Central memory CD8-positive, alpha-beta T cell (primary cell): ENCODE measurements at places on chromosomes 6 and 20.
A peak's percentile ranks its signal among the peaks of the same experiment; 100 is the strongest.

- no peaks in the 10 kb centered on the region for H3K36me3 ChIP-seq
- H3K27me3 ChIP-seq: peaks cover 30% of the 10 kb centered on the region
- DNase-seq: no peak
- no peak overlapping the region for H3K27ac ChIP-seq
Measured at GRCh38 chr20:13856354-13856753, 71.5 kb downstream of the NDUFAF5 start.

- H3K4me3 ChIP-seq: no peak overlapping the region
- H3K36me3 ChIP-seq: no peaks in the 10 kb centered on the region
- H3K27ac ChIP-seq: no peak overlapping the region
- no peak for DNase-seq
Measured at GRCh38 chr20:21528870-21529269, 15.0 kb upstream of the NKX2-2 start.

DNA sequence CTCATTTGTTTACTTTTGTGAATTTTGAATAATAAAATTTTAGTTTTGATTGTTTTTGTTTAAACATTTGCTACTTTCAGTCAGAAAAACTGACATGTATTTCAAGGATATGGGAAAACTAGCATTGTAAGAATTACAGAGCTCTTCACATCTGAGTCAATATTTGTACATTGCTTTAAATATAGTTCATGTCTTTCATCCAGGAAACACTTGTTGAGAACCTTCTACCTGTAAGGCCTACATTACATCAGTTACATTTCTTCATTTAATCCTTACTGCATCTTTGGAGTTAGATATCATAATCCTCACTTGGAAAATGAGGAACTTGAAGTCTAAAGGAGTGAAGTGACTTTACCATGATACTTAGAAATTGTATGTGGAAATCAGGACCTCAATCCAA is 242.9 kb downstream of the KCNQ5 start:
- peaks cover 7% of the 10 kb centered on the region for H3K4me1 ChIP-seq
- H3K36me3 ChIP-seq: no peaks in the 10 kb centered on the region
- DNase-seq: no peak
- no peaks in the 10 kb centered on the region for H3K27me3 ChIP-seq

DNA sequence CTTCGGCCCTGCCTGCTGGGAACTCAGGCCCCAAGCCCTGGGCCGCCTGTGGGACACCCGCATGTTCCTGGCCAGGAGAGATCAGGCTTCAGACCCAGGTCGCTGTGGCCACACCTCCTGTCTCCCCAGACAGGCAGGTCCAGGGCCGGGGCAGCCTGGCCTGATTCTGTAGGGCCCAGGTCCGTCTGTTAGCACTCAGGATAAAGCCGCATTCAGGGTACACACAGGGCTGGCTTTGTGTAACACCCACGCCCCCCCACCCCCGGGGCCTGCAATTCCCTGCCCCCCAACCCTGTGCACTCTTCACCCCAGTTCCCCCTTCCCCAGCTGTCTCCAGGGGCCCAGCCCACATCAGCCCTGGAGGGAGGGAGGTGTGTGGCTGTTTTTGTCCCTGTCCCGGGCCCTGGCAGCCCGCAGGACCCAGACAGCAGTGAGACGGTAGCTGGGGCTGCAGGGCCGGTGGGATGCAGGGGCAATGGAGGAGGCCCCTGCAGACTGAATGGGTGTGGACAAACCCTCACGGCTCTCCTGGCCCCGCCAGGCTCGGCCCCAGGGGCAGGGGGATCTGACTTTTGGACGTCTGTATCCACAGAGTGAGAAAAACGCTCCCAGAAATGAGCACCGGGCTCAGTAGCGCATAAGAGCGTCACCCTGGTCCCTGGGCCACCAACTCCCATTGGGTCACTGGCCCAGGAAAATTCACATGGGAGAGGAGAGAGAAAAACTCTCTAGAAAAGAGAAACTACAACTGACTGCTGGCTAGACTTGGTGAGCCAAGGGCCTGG is 42.4 kb upstream of the ZBP1 start:
- no peaks in the 10 kb centered on the region for H3K27me3 ChIP-seq
- H3K4me1 ChIP-seq: peaks cover 8% of the 10 kb centered on the region
- H3K36me3 ChIP-seq: no peaks in the 10 kb centered on the region
- H3K27ac ChIP-seq: no peak overlapping the region
- H3K4me3 ChIP-seq: no peak overlapping the region

- H3K4me1 ChIP-seq: no peaks in the 10 kb centered on the region
- H3K36me3 ChIP-seq: no peaks in the 10 kb centered on the region
- no peak overlapping the region for H3K4me3 ChIP-seq
- no peak overlapping the region for H3K27ac ChIP-seq
- DNase-seq: no peak
Measured at GRCh38 chr6:122392564-122393350, 6.7 kb upstream of the HSF2 start.

DNA sequence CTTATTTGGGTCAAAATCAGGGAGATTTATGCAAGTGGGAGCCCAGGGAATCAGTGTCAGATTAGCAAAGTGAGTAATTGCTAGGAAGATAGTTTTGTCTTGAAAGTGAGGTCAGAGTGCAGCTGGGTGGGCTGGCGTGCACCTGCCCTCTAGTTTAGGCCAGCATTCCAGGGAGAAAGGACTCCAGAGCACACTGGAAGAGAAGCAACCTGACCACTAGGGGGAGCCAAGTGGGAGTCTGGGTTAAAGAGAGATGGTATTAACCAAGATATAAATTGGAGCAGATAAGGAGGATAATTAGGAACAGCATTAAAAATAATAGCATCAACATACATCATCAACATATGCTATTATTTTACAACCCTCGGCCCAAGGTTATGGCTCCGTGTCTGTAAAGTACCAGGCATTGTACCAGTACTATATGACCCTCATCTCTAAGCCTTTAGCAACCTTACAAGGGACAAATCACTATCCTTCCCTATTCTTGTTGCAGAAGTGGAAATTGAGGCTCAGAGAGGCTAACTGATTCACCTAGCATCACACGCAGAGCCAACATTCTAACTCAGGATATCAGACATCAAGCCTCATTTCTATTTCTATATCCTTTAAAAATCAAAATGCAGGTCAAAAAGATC is 57.8 kb downstream of the SLC2A10 start:
- no peak overlapping the region for H3K4me3 ChIP-seq
- no peaks in the 10 kb centered on the region for H3K36me3 ChIP-seq
- H3K27ac ChIP-seq: no peak overlapping the region
- H3K4me1 ChIP-seq: no peaks in the 10 kb centered on the region
- H3K27me3 ChIP-seq: peaks cover 61% of the 10 kb centered on the region

DNA sequence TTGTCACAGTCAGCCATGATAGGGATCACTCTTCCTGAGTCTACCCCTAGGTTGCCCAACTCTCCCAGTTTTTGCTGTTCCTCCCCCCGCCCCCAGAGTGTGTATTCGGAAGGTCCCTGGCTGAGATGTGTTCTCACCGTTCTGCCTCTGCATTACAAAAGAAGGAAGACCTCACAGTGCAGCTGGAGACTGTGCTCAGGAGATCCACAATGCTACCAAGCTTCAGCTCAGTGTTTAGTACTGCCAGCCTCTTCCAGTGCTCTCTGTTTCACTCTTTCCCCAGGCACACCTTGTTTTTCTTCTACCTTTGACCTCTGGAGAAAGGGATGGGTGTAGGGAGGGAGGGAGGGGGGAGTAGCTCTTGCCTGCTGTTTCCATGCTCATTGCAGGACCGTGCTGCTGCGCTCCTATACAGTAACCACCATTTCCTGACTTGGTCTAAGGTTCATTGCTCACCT is 13.4 kb upstream of the MOCS1 start:
- no peaks in the 10 kb centered on the region for H3K36me3 ChIP-seq
- no peak overlapping the region for H3K4me3 ChIP-seq
- no peaks in the 10 kb centered on the region for H3K4me1 ChIP-seq
- no peak overlapping the region for H3K27ac ChIP-seq
- no peak for DNase-seq

DNA sequence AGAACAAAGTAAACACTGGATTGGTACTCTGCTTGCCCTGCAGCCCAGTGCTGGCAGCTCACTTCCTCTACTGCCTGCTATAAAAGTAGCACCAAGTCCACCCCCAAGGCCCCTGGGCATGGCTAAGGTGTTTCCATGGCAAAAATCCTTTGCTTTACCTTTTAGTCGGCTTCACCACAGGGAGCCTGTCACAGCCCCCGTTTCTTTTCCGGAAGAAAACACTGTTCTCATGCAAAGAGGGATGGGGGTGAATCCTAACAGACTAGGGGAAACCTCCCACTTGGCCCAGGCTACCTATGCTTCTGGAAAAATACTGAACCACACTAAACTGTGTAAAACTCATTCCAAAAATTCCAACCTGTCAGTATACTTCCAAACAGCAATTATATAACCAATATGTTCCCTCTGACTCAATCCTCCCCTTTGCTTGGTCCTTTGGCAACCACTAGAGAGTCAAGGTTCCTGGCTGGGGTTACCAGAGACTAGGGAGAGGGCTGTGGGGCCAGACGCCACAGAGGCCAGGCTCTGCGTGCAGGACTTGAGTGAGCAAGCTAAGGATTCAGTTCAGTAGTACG is 16.1 kb downstream of the PPIL1 start:
- no peak overlapping the region for H3K27ac ChIP-seq
- no peak overlapping the region for H3K4me3 ChIP-seq
- H3K36me3 ChIP-seq: peaks cover 16% of the 10 kb centered on the region
- no peak for DNase-seq
- H3K4me1 ChIP-seq: peaks cover 9% of the 10 kb centered on the region
- no peaks in the 10 kb centered on the region for H3K27me3 ChIP-seq

- no peaks in the 10 kb centered on the region for H3K4me1 ChIP-seq
- peaks cover 2% of the 10 kb centered on the region for H3K27me3 ChIP-seq
- H3K4me3 ChIP-seq: no peak overlapping the region
- no peak overlapping the region for H3K27ac ChIP-seq
Measured at GRCh38 chr6:105909106-105909505, 177.0 kb upstream of the PRDM1 start.

DNA sequence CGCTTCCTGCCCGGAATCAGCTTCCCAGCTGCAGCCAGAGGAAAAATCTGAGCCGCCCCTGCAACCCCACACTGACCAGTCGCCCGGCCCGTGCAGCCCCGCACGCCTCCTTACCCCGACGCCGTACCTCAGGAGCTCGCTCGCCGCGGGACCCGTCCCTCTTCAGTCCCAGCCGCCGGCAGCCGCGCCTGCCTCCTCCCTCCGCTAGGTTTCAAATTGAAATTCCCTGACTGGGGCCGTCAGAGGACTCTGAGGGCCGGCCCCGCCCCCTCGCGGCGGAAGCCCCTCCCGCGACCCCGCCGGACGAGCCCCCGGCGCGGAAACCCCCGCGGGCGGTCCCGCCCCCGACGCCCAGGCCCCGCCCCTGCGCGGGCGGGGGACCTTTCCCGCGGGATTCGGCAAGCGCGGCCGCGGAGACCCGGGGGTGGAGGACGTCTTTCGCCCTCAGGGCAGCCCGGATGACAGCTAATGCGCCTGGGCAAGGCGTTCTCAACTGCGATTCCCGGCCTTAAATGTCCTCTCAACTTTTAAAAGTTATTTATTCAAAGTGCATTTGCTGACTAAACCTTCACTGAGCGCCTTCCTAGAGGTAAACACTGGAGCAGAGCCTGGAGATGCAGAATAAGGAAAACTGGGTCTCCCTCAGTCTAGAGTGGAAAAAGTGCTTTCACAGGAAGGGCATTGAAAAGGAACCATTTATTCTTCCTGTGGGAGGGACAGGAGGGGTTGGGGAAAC is at the start of gene EPB41L2:
EPB41L2 (minus strand) TSS at position 218 of the 736 bp plus-strand sequence. CDS start 106,760 bp downstream, outside the sequence.
- peaks cover 21% of the 10 kb centered on the region for H3K4me1 ChIP-seq
- peaks cover 1% of the 10 kb centered on the region for H3K36me3 ChIP-seq
- peak within 1 kb of the TSS; percentile 61 for H3K4me3 ChIP-seq
- DNase-seq: peak; percentile 59
- no peaks in the 10 kb centered on the region for H3K27me3 ChIP-seq
- H3K27ac ChIP-seq: peak within 1 kb of the TSS; percentile 42

DNA sequence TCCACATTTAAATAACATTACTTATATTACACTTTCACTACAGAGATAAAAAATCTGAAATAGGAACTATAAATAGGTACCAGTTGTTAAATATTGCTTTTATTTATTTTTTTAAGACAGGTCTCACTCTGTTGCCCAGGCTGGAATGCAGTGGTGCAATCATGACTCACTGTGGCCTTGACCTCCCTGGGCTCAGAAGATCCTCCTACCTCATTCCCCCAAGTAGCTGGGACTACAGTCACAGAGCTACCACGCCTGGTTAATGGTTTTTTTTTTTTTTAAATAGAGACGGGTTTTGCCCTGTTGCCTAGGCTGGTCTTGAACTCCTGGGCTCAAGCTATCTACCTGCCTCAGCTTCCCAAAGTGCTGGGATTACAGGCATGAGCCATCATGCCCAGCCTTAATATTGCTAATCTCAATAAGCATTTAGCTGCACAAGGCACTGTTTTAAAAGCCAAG is 17.3 kb downstream of the EEF1E1 start:
- no peak overlapping the region for H3K27ac ChIP-seq
- H3K27me3 ChIP-seq: no peaks in the 10 kb centered on the region
- peaks cover 16% of the 10 kb centered on the region for H3K36me3 ChIP-seq
- DNase-seq: no peak

DNA sequence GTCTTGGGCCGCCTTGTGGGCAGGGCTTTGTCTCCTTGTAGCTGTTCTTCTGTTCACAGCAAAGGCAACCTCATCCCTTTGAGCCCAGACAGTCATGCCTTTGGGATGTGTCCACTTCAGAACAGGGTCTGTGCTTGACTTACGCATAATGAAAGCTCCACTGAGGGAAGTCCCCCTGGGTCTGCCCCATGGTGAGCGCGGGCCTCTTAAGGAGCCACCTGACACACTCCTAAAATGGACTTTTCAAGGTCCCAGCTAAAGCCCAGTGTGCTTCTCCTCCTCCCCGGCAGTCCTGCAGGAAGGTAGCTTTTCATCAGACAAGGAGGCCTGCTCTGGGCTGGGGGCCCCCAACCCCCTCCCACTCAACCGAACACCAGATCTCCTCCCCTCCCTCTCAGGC is 24.9 kb upstream of the PMEPA1 start:
- H3K4me1 ChIP-seq: no peaks in the 10 kb centered on the region
- no peak overlapping the region for H3K4me3 ChIP-seq
- no peaks in the 10 kb centered on the region for H3K36me3 ChIP-seq
- no peak overlapping the region for H3K27ac ChIP-seq

GRCh38 chr6:125277838-125278237 is 23.9 kb downstream of the HDDC2 start:
- H3K27me3 ChIP-seq: no peaks in the 10 kb centered on the region
- no peak overlapping the region for H3K4me3 ChIP-seq
- peaks cover 55% of the 10 kb centered on the region for H3K4me1 ChIP-seq

- no peak overlapping the region for H3K27ac ChIP-seq
- no peak overlapping the region for H3K4me3 ChIP-seq
- DNase-seq: no peak
- peaks cover 30% of the 10 kb centered on the region for H3K27me3 ChIP-seq
- H3K4me1 ChIP-seq: no peaks in the 10 kb centered on the region
Measured at GRCh38 chr6:105161421-105161820, 18.4 kb downstream of the POPDC3 start.

GRCh38 chr6:145559836-145560235 is 175.5 kb downstream of the EPM2A start:
- H3K27me3 ChIP-seq: peaks cover 19% of the 10 kb centered on the region
- H3K27ac ChIP-seq: no peak overlapping the region
- H3K4me3 ChIP-seq: no peak overlapping the region
- DNase-seq: no peak
- no peaks in the 10 kb centered on the region for H3K36me3 ChIP-seq

- H3K36me3 ChIP-seq: peaks cover 2% of the 10 kb centered on the region
- H3K27me3 ChIP-seq: no peaks in the 10 kb centered on the region
- H3K4me3 ChIP-seq: no peak overlapping the region
- no peak for DNase-seq
- peaks cover 10% of the 10 kb centered on the region for H3K4me1 ChIP-seq
- H3K27ac ChIP-seq: no peak overlapping the region
Measured at GRCh38 chr6:157445277-157446009, 64.5 kb downstream of the ZDHHC14 start.

- H3K4me3 ChIP-seq: no peak overlapping the region
- no peaks in the 10 kb centered on the region for H3K27me3 ChIP-seq
- no peak for DNase-seq
- H3K4me1 ChIP-seq: peaks cover 30% of the 10 kb centered on the region
- no peak overlapping the region for H3K27ac ChIP-seq
- peaks cover 6% of the 10 kb centered on the region for H3K36me3 ChIP-seq
Measured at GRCh38 chr6:5515200-5515599, 253.9 kb downstream of the FARS2 start.
